ENCODE measurements at places on chromosomes 1 and 21. TPM values are rescaled to one million over a fixed set of nuclear protein-coding genes. Genes with fewer than 3 reads are reported as not detected.

The KRTAP21-3 gene
- total RNA-seq: not detected

The OR2M3 gene
- not detected for total RNA-seq

The OPTC gene
- not detected for total RNA-seq

The UAP1 gene
- total RNA-seq: 64.6 TPM

The LRRC38 gene
- total RNA-seq: 0.28 TPM

The CADM3 gene
- under 0.01 TPM for total RNA-seq

The PTPN22 gene
- 0.55 TPM for total RNA-seq

The CRP gene
- not detected for total RNA-seq

The HMGCS2 gene
- under 0.01 TPM for total RNA-seq

Measured in smooth muscle cell of bladder (primary cell).